ENCODE measurements at places on chromosomes 3 and 15.

GRCh38 chr3:24149032-24149431, 203.9 kb downstream of the NR1D2 start:
- DNase-seq = no peak

DNA sequence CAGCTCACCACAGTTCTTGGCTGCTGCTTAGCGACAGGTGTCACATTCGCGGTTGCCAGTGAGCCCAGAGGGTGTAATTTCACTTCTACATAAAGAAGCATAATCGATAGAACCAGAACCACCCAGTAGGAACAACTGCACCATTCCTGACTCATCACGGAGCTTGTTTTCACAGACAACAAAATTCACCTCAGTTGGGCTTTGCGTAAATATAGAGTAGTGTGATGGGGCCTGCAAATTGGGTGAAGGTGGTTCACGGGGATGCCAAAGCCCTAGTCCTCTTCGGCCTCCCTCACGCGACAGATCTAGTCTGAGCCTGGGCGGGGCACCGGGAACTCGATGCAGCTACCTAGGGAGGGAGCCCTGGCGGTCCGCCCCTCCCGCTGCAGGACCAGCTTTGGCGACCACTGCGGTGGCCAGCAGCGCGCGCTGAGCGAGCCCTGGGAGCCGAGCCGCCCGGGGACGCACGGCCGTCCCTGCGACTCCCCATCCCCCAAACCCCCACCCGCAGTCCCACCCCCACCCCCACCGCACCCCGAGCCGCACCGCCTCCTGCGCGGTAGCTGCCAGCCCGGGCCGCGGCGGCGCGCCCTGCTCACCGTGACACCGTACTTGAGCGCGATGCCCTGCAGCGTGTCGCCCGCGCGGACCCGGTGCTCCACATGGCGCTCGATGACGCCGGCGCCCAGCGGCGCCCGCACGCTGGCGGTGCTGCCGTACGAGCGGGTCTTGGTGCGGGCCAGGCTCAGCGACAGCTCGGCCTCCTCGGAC, 519 bp downstream of the LYSMD2 start:
- DNase-seq = no peak

DNA sequence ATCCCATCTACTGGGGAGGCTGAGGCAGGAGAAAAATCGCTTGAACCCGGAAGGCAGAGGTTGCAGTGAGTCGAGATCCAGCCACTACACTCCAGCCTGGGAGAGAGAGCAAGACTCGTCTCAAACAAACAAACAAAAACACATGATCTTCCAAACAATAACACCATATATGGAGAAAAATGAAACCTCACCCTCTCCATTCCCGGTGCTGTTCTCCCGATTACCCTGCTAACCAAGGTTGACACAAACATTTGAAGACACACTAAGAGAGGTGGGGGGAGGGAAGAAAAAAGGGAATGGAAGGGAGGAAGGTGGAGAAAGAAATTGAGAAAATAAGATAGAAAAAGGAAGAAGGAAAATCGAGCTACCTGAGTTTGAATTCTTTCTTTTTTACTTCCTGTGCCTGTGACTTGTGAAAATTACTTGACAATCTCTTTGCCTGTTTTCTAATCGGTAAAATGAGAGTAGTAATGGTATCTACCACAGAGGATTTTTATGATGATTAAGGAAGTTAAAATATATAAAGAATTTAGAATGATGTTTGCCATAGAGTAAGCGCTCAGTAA, 1.1 kb upstream of the PLSCR2 start:
- DNase-seq = no peak

DNA sequence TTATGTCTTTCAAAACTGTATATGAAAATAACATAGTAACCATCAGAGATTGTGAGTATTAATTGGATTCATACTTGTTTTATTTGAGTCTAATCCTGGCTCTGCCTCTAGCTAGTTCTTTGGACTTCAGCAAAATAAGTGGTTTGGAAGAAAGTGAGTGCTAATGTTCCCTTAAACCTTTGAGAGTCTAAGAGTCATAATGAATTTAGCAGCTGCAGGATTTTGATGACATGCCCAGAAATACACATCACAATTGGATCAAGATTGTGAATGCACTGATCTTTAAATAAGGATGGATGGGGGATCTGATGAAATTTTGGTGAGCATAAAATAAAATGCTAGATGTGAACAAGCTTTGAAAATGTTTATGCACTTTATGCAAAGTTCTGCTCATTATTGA, 79.9 kb upstream of the FAM98B start:
- no peak for DNase-seq

DNA sequence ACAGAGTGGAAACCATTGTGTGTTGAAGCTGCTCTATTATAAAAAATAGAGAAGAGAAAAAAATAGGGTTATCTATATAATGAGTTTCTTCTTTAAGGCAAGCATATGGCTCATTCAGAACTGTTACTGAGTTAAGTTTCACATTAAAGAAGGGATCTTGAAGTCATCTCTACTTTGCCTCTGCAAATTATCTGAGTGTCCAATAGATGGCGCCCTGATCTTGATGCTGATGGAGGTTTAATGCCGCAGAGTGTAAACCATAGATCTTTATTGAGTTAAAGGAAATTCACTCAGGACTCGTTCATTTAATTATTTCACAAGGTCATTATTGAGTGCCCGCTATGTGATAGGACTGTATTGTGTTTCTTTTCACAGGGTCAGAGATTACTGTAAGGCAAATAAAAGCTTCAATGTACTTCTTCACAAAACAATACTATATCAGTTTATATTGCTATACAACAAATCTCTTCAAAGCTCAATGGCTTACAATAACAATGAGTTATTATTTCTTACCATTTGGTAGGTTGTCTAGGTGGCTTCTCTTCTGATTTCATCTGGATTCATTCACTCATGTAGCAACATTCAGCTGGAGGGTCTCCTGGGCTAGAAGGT, 171.4 kb downstream of the NSUN3 start:
- no peak for DNase-seq

GRCh38 chr3:108037770-108038169, 53.1 kb downstream of the CD47 start:
- no peak for DNase-seq

GRCh38 chr15:48437178-48437577, 105.9 kb downstream of the DUT start:
- no peak for DNase-seq

GRCh38 chr3:31157893-31158620, 263.6 kb upstream of the GADL1 start:
- no peak for DNase-seq

DNA sequence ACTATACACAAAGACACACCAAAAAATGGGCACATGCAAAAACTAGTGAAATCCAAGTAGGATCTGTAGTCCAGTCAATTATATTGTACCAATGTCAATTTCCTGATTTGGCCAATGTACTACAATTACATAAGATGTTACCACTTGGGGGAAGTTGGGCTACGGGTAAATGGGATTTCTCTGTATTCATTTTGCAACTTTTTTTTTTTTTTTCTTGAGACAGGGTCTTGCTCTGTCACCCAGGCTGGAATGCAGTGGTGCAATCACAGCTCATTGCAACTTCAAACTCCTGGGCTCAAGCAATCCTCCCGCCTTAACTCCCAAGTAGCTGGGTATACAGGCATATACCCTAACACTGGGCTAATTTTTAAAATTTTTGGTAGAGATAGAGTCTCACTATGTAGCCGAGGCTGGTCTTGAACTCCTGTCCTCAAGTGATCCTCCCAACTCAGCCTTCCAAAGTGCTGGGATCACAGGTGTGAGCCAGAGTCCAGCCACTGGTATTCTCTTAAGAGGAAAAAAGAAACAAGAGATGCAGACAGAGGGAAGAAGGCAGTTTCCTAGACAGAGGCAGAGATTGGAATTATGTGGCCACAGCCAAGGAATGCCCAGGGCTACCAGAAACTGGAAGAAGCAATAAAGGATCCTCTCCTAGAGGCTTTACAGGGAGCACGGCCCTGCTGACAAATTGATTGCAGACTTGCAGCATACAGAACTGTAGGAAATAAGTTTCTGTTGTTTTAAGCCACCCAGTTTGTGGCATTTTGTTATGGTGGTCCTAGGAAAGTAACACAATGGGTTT, 33.3 kb downstream of the TFDP2 start:
- no peak for DNase-seq

- no peak for DNase-seq
Observed at GRCh38 chr3:184315543-184315867, 1.1 kb downstream of the EIF4G1 start.

DNA sequence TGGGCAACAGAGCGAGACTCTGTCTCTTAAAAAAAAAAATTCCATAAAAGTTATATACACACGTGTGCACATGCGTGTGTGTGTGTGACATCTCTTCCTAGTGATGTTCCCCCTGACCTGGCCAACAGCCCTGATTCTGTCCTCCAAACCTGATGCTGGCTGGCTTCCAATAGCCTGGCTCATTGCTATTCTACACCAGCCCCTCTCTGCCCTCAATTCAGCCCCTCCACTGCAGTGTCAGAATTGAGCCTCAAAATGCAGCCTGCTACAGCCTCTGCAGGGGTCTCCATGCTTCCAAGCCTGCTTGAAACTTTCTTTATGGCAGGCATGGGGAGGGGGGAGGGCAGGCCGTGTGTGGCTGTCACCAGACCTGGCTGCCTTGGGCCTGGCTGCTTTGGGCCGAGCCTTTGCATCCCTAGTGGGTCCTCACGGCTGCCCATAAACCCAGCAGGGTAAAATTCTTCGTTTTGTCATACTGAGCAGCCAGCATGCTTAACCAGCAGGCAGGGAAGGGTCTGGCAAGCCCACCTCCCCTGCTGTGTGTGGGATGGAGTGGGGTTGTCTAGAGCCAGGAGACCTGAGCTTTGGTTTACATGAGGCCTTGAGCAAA, 22.7 kb upstream of the DOCK3 start:
- no peak for DNase-seq

- DNase-seq = no peak
Observed at GRCh38 chr15:76982356-76982755, 12.6 kb upstream of the PSTPIP1 start.

- no peak for DNase-seq
Observed at GRCh38 chr15:86894269-86894668, 814.6 kb downstream of the AGBL1 start.

GRCh38 chr3:173913974-173914421, 516.5 kb downstream of the NLGN1 start:
- no peak for DNase-seq

DNA sequence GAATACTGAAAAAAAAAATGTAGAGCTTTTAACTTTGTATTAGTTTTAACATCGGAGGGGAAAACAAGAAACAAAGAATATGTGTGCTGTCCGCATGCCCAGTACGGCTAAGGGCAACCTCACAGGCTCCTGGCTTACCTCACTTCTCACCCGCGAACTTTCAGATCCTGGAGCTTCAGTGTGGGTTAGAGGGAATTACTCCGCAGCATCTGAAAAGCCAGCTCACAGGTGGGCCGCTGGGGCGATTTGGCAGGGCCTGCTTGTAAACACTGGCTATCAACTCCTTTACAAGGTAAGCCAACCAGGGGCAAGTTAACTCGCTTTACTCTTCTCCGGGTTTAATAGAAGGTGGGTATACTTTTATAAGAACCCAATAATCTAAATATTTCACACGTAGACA, 152.7 kb upstream of the ICE2 start:
- DNase-seq = no peak

DNA sequence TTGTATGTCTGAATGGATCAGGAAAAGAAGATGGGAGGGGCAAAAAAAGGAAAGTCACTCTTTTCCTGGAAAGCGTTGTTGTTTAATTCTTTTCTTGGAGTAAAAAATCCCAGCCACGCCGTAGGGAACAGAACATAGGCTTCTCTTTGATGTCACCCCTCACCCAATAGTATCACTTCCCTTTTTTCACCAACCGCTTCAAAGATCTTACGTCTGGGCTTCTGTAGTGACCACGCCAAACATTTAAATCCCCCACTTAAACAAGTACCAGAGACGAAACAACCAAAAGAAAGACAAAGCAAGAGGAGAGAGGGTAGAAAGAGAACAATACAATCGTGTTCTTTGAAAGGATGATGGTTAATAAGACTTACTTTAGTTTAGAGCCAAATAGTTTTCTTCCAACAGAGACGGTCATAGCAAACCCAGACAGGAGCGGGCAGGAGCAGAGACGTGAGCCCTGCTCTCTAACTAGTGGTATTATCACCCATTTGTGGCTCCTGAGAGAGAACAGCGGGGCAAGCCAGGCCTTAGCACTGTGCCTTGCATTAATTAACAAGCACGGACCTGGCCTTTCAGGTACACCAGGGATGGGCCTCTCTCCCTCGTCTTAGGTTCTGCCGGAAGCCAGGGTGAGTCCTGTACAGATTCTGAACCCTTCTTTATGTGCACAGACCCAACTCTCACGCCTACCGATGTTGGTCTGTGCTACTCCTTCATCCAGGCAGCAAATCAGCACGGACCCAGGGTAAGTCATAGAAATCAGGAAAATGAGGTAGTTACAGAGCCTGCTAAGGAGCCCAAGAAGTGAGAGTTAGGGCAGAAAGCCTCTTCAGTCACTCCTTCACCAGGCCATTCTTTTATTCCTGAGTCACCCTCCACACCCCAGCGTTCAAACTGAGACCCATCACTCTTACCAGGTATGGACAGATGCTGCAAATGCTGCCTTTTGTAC, 28.2 kb upstream of the BCL6 start:
- no peak for DNase-seq

- no peak for DNase-seq
Observed at GRCh38 chr3:139454346-139454745, 22.0 kb downstream of the RBP2 start.

DNA sequence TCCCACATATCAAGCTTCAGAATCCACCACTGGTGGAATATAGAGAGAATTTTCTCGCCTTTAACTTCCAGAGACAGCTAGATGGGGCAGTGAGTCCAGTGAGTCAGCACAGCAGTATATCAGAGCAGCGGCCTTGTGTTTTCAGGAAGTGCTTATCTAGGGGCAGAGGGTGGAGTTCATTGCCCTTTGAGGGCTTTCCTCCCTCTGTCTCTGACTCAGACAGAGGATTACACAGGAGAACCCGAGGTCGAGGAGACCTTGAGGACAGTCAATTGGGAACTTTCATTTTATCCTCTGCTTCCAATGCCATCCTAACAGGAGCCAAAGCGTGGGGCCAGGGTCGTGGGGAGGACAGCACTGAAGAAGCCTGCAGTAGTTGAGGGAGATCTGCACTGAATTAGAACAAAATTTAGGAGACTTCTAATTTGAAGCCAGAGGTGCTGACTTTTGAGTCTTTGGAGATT, 109.6 kb upstream of the UMPS start:
- no peak for DNase-seq

DNA sequence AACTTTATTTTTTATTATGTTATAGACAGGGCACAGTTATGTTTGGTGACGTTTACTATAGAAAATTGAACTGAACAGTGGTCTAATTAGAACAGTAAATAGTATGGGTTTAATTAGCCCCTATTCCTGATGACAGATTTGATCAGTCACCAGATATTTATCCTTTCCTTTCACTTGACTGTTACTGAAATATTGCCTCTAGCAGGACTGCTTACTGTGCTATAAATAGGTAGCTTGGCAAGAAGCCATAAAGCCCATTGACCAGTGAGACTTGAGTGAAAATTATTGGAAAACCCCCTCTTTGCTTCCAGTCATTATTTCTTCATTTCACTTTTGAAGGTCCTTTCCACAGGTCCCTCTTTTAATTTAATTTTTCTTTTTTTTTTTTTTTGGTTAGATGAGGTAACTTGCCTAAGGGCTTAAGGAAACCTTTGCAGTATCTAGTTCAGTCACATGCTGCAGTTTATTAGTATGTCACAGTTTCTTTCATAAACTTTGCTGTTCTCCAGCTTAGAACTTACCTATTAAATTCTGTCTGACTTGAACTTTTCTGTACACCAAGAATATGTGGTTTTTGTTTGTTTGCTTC, 115.6 kb downstream of the ADAMTSL3 start:
- DNase-seq = no peak

- DNase-seq = peak; percentile 53
Observed at GRCh38 chr15:100715571-100716455, 113.4 kb downstream of the ASB7 start.

GRCh38 chr3:155012584-155012983, 67.5 kb upstream of the MME start:
- no peak for DNase-seq

Data from suprapubic skin (tissue), 4 donors.